ENCODE measurements at places on chromosomes 2 and 18. TPM values are rescaled to one million over a fixed set of nuclear protein-coding genes. Genes with fewer than 3 reads are reported as not detected.

GRCh38 chr2:196171946-196172345 lies 568 bp upstream of the STK17B start:
- no peak for DNase-seq

- DNase-seq = no peak
These were observed 70.2 kb downstream of the TMEFF2 start for GRCh38 chr2:192124571-192124970.

DNA sequence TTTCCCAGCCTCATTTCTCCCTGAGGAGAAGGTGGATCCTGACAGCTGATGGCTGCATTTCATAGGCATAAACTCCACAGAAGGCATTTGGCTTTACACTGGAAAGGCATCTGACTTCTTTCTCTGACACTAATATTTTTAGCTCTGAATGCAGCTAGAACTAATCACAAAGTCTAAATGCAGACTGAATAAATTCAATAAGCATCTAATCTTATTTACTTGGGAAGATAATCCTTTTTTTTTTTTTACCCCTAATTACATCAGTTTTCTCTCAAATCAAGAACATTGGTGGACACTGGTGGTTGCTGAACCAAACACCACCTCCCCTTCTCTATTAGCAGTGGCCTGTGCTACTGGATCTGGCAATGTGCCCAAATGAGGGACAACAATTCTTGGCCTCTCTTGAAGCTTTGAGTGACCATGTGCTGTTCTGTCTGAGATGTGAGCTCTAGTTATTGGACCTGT lies 50.9 kb upstream of the CD226 start:
- peak; percentile 17 for DNase-seq

DNA sequence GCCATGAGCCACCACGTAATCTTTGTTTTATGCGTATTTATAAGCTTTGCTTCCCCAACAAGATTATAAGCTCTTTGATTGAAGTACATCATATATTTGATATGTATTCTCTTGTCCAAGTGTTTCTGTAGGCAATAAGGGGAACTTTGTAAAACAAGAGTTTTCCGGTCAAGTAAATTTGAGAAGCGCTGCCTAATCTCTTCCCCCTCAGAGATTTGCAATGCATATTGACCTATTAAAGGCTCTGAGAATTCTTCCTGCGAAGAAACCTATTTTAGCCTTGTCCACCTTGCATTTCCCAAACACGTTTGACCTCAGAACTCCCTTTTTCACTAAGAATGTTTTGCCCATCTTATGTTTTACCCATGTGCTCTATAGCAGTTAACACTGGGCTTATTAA lies 26.9 kb upstream of the CASP10 start:
- no peak for DNase-seq

DNA sequence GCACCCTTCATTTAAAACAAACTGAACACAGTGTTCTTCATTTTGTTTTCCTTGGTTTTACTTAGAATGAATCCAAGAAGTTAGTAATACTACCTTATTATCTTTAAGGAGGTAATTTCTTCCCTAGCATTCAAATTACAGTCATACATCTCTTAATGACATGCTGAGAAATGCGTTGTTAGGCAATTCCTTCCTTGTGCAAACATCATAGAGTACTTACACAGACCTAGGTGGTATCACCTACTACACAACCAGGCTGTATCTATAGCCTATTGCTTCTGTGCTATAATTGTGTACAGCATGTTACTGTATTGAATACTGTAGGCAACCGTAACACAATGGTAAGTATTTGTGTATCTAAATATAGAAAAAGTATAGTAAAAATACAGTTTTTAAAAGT lies 8.4 kb upstream of the CABYR start:
- DNase-seq = peak; percentile 31

GRCh38 chr2:48946449-48947048 lies 191.0 kb upstream of the LHCGR start:
- DNase-seq = peak; percentile 51

DNA sequence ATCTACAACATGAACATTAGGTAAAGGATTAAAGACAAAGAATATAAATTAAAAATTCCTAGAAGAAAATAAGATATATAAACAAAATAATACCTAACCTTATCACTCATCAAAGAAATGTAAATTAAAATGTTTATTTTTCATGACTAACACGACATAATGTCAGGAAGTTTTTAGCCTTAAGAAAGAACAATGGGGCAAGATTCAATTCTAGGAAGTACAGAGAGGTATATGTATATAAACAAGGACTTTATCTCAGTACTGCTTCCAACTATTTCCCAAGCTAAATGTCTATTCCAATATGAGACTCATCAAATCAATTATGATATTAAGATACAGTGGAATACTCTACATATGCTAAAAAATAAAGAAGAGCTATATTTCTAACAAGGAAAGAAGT lies 44.1 kb downstream of the TTC21B start:
- DNase-seq = no peak

GRCh38 chr2:160610041-160610440 lies 116.4 kb upstream of the RBMS1 start:
- no peak for DNase-seq

DNA sequence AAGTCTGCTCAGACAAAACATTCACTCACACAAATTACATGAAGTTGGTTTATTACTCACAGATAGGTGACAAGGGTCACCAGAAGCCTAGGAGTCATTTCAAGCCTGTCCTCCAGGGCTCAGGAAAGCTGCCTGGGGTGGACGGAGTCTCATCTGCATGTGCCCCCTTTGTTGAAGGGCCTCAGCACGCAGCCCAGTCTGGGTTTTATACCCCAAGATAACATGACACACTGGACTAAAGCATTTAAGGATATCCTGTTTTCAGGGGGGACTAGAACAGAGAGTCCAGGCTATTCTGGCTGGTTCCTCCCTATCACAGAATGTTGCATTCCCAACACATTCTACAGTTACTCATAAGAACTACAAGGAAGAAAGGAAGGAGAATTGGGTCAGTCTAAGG lies 164.7 kb downstream of the MREG start:
- no peak for DNase-seq

DNA sequence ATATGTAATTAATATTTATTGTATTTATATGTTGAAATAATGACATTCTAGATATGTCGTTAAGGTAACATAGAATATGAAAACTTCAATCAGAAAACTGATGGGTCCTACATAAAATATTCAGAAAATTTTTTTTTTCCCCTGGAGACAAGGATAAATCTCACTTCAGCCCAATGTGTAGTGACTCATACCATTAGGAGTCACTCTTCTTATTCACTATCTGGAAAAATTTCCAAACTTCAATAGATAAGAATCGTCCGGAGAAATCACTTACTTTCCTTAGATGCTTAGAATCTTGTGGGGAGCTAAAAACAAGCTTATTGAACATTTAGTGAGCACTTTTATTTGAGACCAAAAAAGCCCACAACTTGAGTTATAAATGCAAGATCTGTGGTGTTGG lies 4.6 kb downstream of the SERPINB13 start:
- no peak for DNase-seq

GRCh38 chr2:174593574-174594203 lies 3.9 kb downstream of the WIPF1 start:
- peak; percentile 85 for DNase-seq

DNA sequence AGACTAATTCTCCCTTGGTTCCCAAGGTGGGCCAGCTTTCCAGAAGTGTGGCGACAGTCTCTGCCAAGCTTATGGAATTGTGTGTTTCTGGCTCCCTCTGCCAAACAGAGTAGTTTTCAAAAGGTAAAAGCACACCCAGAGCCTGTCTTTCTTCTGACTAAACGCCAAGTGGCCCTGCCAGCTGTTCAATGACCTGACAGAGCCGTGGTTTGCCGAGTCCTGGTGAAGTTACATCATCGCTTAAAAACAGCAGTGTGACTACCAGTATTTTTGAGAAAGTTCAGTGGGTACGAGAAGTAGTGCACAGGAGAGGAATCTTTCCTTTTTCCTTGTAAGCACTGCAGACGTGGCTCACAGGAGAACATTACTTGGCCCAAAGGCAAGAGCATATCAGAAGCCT lies 1.9 kb downstream of the PER2 start:
- DNase-seq = peak; percentile 85

DNA sequence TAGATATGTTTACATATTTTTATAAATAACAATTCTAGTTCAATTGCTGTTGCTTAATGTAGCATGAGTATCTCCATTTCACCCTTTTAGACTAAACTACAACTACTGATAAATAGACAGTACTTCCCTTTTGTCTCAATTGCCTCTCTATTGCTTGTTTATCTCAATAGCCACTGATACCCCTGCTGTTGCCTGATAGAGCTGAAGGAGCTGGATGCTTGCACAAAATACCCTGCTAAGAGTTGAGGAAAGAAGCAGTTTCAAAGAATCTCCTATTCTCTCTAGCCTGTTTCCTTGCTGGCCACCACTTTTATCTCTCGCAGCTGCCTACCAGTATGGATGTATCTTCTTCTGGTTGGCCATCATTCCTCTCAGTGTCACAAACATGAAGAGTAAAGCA lies 16.9 kb upstream of the ZNF804A start:
- DNase-seq = no peak

- no peak for DNase-seq
These were observed 117.3 kb downstream of the DPP4 start for GRCh38 chr2:161956738-161957137.

DNA sequence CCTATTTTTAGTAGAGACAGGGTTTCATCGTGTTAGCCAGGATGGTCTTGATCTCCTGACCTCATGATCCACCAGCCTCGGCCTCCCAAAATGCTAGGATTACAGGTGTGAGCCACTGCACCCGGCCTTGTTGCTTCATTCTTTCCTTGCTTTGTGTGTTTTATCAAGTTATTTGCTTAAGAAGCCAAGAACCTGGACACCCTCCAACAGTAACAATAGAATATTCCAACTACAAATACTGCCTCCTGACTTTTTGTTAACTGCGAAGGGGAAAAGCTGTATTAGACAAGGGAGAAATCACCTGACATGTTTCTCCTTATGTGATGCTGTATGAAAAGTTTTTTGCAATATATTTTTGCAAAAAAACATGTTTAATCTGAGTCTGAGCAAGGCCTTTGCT lies 297.2 kb downstream of the NCKAP5 start:
- DNase-seq = no peak

CRYBA2 gene
- total RNA-seq = not detected

REL gene
- 5.8 TPM for total RNA-seq

CLHC1 gene
- 1.9 TPM for total RNA-seq

NPAS2 gene
- total RNA-seq = 21.0 TPM

TPO gene
- total RNA-seq = 11.1 TPM

LAMA1 gene
- total RNA-seq = not detected

All from stomach (tissue), 19 donors.